ENCODE measurements at places on chromosomes 12 and 14.
A peak's percentile ranks its signal among the peaks of the same experiment; 100 is the strongest.

- DNase-seq = no peak
Observed at GRCh38 chr14:45251912-45252311, 1.1 kb downstream of the MIS18BP1 start.

GRCh38 chr14:87133073-87133801 is 859.7 kb downstream of the GALC start:
- DNase-seq = no peak

DNA sequence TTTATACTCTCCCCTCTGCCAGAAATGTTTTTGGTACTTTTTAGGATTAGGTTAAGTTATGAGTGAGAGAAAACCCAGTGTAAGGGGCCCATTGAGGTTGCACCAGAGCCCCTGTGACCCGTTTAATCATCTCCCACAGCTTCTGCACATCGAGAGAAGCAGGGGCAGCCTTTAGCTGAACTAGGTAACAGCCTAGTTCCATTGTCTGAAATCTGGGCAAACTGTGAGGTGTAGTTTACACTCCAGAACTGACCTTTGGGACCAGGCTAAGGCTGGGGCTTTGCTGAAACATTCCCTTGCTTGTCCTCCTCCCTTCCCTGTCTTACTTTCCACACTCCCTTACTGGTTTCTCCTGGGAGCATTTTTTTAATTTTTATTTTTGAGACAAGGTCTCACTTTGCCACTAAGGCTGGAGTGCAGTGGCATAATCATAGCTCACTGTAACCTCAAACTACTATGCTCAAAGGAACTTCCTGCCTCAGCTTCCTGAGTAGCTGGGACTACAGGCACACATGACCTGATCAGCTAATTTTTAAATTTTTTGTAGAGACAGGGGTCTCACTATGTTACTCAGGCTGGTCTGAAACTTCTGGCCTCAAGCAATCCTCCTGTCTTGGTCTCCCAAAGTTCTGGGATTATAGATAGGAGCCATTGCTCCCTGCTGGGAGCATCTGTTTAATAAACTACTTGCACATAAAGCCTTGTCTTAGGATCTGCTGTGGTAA is 25.9 kb upstream of the DHRS2 start:
- no peak for DNase-seq

- no peak for DNase-seq
Observed at GRCh38 chr14:76776428-76777251, 15.4 kb downstream of the VASH1 start.

DNA sequence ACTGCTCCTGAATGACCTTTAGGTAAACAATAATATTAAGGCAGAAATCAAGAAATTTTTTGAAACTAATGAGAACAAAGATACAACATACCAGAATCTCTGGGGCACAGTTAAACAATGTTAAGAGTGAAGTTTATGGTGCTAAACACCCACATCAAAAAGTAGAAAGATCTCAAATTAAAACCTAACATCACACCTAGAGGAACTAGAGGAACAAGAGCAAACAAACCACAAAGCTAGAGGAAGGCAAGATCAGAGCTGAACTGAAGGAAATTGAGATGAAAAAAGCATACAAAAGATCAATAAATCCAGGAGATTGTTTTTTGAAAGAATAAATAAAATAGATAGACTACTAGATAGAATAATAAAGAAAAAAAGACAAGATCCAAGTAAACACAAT is 7.2 kb downstream of the OR8S1 start:
- DNase-seq = no peak

DNA sequence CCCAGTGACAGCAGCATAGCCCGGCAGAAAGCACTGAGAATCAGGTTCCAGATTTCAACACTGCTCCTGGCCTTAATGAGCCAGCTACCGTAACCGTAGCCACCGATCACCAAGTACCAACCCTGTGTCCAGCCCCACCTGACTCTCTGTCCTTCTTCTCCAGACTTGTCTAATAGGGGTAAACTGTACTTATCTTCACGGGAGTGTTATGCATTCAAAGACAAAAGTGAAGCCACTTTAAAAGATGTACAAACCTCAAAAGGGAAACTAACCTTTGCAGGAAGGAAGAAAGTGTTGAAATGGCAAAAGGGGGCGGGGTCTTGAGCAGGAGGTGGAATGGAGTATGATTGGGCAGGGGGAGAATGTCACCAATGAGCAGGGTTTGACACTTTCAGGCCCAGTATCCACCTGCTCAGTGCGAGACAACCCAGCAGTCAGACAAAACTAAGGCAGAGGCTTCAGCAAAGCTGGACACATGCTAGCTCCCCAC is 226.1 kb downstream of the CHST11 start:
- peak; percentile 81 for DNase-seq

DNA sequence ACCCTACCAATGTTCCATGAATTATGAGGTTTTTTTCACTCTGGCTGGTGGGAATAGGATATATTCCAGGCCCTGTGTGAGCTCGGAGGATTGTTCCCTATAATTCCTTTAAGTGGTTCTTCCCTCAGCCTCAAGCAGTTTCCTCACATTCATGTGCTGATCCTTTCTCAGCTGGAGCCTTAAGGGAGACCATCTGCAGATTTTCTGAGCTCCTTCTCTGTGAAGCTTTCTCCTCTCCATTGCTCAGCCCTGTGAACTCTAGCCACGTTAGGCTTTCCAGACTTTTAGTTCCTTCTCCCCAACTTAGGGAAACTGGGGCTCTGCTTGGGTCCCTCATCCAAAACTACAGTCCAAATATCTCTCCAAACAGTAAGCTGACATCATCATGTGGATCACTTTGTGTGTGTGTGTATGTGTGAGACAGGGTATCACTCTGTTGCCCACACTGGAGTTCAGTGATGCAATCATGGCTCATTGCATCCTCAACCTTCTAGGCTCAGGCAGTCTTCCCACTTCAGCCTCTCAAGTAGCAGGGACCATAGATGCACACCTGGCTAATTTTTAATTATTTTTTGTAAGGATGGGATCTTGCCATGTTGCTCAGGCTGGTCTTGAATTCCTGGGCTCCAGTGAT is 219.5 kb upstream of the OTX2 start:
- DNase-seq = no peak

DNA sequence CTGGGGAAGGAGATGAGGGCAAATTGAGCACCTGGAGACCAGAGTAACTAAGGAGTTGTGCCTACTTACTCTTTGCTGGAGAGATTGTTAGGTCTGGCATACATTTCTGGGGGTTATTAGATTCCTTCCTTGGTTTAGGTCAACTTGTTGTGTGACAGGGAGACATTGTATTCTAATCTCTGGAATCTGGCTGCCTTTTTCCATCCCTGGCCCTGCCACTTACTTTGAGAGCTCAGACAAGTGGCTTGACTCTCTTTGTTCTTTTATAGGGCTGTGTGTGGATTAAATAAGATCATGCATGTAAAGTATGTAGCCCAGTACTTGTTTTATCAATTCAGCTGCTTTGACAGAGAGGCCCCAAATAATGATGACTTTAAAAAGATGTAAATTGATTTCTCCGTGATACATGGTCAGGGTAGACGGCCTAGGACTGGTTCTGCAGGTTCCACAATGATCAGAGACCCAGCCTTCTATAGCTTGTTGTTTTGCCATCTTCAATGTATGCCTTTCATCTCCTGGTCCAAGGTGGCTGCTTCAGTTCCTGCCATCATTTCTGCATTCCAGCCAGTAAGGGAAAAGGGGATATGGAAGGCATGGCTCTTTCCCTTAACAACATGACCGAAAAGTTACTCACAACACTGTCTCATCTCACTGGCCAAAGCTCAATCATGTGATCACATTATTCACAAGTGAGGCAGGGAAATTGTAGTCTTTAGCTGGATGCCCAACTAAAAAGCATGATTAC is 72.6 kb downstream of the CHST11 start:
- DNase-seq = no peak

- no peak for DNase-seq
Observed at GRCh38 chr14:23529016-23529415, 22.5 kb downstream of the ZFHX2 start.

- no peak for DNase-seq
Observed at GRCh38 chr12:78916845-78917480, 52.4 kb downstream of the SYT1 start.

- DNase-seq = no peak
Observed at GRCh38 chr12:122989225-122989839, 8.9 kb downstream of the ARL6IP4 start.

- no peak for DNase-seq
Observed at GRCh38 chr14:99077076-99077843, 194.7 kb downstream of the BCL11B start.

DNA sequence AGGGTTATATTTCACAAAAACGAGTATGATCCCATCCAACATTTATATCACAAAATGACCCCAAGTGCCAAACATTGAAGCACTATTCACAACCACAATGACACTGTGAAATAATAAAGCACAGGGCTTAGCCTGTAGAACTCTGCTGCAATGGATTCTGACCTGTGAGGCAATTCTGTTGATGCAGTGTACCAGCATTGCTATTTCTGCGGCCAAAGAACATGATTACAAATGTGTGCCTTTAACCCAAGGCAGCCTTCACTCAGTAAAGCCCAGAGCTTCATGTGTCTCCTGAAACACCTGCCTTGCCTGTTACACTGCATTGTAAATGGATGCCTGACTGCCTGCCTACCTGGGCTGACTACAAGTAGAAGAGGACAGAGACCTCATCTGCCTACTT is 158.0 kb downstream of the PPM1H start:
- no peak for DNase-seq

GRCh38 chr14:72567226-72567625 is 326.7 kb downstream of the DPF3 start:
- no peak for DNase-seq

- peak; percentile 97 for DNase-seq
Observed at GRCh38 chr12:7018350-7019042, at the start of gene LPCAT3. LPCAT3 (minus strand) TSS chr12:7018476; CDS start chr12:7018424, 52 bp downstream.

DNA sequence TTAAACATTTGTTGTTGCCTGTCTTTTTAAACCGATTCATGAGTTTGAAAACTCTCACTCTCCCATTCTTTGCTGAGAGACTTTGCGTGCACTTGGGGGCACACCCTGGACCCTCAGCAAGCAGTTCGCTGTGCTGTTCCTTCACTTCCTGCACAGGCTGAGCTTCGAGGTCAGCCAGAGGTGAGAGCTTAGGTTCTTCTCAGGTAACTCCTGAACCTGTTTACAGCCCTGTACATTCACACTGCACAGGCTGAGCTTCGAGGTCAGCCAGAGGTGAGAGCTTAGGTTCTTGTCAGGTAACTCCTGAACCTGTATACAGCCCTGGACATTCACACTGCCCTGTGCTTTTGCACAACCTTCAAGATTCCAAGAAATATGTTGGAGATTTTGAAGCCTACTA is 9.8 kb upstream of the CLECL1 start:
- no peak for DNase-seq

DNA sequence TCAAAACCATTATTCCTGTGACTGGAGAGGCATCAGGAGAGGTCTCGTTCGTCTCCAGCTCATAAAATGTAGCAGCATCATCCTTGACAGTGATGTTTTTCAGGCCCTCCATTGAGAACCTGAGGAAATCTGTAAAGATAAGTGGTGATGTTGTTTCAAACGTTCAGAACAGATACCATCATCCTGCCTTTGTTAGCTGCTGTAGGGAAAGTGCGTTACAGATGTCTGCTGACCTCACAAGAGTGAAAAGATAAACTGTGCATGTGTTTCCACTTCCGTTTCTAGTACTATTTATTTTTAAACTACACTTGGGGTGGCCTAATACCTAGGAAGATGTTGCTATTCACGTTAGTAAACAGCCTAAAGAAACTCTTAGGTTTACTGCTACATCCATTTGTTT is 28.4 kb downstream of the BCL2L14 start:
- DNase-seq = no peak

DNA sequence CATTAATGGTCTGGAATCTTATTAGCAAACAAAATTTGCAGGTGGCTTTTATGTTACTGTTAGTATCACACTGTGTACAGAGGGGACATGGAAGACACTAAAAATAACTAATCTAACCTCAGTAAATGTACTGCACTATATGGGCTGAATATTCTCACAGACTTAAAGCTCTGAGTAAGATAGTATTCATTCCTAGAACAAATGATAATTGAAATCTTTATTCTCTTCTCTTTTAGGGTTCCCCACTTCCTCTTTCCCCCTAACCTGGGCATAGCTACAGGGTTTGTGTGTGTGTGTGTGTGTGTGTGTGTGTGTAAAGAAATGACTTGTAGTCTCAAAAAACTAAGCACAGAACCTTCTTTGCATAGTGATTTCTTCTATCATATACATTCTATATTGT is 21.4 kb upstream of the HECTD1 start:
- no peak for DNase-seq

DNA sequence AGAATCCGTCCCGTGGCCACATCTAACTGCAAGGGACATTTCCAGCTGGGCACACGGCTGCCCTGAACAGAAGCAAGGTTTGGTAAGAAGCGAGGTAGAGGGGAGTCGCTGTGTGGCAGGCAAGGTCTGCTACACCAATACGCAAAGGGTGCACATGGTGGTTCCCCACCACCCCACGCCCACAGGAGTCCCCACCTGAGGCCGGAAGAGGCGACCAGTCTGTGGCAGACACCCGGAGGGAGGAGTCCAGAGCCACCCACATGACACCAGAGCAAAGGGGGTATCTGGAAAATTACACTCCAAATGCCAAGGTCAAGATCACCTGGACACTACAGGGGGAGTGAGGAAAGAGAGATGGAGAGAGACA is 47.1 kb upstream of the GALNT9 start:
- DNase-seq = no peak

- peak; percentile 51 for DNase-seq
Observed at GRCh38 chr14:77124345-77125280, 17.0 kb downstream of the ZDHHC22 start.

- no peak for DNase-seq
Observed at GRCh38 chr14:102732924-102733323, 44.3 kb upstream of the TRAF3 start.

DNA sequence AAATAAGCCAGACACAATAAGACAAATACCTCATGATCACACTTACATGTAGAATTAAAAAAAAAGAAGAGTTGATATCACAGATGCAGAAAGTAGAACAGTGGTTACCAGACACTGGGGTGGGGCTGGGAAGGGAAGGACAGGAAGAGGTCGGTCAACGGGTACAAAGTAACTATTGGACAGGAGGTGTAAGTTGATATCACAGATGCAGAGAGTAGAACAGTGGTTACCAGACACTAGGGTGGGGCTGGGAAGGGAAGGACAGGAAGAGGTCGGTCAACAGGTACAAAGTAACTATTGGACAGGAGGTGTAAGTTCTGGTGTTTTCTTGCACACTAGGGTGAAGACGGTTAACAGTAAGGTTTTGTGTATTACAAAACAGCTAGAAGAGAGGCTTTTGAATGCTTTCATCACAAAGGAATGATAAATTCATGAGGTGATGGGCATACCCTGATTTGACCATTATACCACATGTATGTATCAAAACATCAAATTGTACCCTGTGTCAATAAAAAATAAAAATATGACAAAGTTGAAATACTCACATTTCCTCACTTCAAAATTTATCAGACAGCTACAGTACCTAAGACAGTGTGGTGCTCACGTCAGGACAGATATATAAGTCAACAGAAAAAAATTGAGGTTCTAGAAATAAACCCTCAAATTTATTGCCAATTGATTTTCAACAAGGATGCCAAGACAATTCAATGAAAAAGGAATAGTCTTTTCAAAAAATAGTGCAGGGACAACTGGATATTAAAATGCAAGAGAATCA is 32.8 kb downstream of the GALC start:
- no peak for DNase-seq

GRCh38 chr12:15839041-15839440 is 43.1 kb upstream of the STRAP start:
- no peak for DNase-seq
